Heart right ventricle (tissue), 16 donors: ENCODE measurements at places on chromosomes 4 and X.

- no peak for DNase-seq
Observed at GRCh38 chr4:142743121-142743825, 102.8 kb downstream of the INPP4B start.

GRCh38 chr4:94960708-94961107, 203.0 kb downstream of the BMPR1B start:
- no peak for DNase-seq

DNA sequence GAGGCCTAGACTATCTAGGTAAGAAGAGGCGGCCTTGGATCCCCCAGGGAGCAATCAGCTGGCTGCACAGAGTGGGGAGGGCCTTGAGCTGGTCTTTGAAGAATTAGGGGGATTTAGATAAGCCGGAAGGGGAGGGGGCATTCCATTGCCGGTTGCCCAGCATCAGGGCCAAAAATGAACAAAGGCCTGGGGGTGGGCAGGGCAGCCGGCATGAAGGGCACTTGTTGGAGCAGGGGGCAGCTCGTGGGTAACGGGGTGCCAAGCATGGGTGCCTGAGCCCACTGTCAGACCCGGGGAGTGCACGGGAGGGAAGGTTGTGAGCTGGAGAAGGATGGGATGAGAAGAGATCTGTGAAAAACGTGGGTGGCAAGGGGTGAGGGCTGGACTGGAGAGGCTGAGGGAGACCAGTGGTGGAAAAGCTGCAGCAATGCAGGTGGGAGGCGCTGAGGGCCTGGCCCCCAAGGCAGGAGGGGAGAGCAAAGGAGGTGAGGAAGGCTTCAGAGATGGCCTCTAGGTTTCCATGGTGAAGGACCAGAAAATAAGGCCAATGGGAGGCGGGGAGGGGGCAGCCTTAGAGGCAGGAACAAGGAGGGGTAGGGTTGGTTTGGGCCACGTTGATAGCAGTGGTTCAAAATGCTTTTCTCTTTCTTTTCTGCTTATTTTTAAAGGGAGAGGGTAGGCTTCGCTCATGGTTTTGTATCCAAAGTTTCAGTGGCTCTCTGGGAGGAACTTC, 8.6 kb downstream of the KLF3 start:
- no peak for DNase-seq

- DNase-seq = no peak
Observed at GRCh38 chr4:55947912-55948725, 626 bp upstream of the CEP135 start.

- no peak for DNase-seq
Observed at GRCh38 chr4:121421594-121421993, 40.8 kb upstream of the QRFPR start.

GRCh38 chr4:176840166-176840565, 47.4 kb upstream of the VEGFC start:
- DNase-seq = no peak

DNA sequence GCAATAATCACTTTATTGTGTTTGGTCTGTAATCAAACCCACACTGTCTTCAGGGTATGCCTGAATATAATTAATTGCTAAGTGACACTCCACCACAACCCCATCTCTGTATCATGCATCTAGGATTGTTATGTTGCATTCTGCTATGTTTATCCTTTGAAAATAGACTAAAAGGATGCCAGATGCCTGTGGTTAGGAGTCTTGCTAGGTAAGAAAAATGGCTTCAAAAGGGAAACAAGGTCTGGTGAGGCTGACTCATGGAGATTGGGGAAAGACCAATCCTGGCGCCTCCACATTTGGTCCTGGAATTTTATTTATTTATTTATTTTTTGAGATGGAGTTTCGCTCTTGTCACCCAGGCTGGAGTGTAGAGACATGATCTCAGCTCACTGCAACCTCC, 360.5 kb upstream of the SLC7A11 start:
- DNase-seq = no peak

DNA sequence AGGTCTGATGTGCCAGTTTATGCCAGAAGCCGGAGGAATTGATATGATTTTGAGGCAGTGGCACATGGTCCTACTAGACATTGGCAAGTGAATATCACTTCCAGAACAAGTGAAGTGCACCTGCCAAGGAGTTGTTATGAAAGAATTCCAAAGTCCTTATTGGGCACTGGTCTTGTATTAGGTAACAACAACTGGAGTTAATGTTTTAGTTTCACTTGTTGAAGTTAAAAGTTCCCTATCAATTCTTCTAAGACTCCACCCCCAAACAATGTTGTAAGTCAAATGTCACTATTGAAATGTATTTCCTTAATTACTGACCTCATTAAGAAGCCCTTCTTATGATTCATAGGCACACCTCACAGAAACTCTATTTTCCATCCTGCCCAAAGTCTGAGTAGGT, 3.1 kb downstream of the TET2 start:
- DNase-seq = no peak
